T47D (cell line): ENCODE measurements at places on chromosomes 1 and 21.
A peak's percentile ranks its signal among the peaks of the same experiment; 100 is the strongest.

- no peak for DNase-seq
Measured at GRCh38 chr1:103513711-103514110, 11.8 kb upstream of the RNPC3 start.

DNA sequence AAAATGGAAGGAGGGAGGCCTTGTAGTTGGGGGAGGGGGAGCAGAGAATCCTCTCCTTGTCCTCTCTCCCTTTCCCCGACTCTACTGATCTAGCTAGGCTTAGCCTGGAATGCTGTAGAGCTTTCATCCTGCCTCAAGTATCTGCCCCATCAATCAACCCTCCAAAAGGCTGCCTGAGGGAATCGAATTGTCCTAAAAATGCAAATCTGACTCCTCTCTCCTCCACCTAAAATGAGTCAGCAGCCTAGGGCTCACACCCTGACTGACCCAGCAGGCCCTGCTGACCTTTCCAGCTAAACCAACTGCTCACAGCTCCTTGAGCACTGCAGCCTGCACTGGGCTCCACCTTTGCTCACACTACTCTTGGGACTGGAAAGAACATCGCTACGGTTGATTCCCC lies 2.8 kb downstream of the HPDL start:
- no peak for DNase-seq

- DNase-seq = no peak
Measured at GRCh38 chr1:240711020-240711419, 99.1 kb upstream of the GREM2 start.

GRCh38 chr1:236799001-236799400 lies 3.9 kb downstream of the MTR start:
- DNase-seq = no peak

- no peak for DNase-seq
Measured at GRCh38 chr21:37001441-37001840, 5.1 kb upstream of the RIPPLY3 start.

- peak; percentile 16 for DNase-seq
Measured at GRCh38 chr1:29033829-29034466, 89.8 kb downstream of the TMEM200B start.

- no peak for DNase-seq
Measured at GRCh38 chr1:4394366-4394765, 260.0 kb upstream of the AJAP1 start.

DNA sequence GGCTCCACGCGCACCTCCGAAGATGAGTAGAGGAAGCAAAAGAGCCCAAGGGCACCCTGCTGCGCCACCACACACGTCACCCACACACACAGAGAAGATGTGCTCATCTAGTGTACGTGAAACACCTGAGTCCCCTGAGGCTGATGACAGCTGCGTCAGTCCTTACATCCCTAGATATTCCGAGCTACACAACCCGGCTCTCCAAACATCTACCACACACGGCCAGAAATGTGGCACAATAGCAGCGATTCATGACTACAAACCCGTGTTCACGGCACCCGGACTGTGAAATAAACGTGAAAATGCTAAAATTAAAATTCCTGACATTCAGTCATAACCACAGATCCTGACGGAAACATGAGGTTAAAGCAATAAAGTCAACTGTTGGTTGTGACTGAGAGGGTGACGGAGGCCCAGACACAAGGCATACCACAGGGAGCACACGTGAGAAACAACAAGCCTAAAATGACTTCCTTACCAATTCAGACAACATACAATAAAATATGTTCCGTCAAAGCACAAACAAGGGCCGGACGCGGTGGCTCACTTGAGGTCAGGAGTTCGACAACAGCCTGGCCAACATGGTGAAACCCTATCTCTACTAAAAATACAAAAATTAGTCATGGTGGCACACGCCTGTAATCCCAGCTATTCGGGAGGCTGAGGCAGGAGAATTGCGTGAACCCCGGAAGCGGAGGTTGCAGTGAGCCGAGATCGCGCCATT lies 7.3 kb downstream of the SSU72 start:
- no peak for DNase-seq

DNA sequence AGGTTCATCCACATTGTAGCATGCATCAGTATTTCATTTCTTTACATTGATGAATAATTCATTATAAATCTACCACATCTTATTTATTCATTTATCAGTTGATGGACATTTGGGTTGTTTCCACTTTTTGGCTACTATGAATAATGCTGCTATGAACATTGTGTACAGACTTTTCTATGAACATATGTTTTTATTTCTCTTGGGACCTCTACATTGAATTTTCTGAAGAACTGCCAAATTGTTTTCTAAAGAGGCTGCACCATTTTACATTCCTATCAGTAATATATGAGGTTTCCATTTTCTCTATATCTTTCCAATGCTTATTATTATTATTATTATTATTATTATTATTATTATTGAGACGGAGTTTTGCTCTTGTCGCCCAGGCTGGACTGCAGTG lies 81.3 kb upstream of the SELENON start:
- DNase-seq = no peak
